ENCODE measurements at places on chromosomes 7 and 10. TPM values are rescaled to one million over a fixed set of nuclear protein-coding genes. Genes with fewer than 3 reads are reported as not detected.

Gene PDE6C
- not detected for total RNA-seq

Gene CLDN3
- 29.7 TPM for total RNA-seq

Gene SLC13A1
- not detected for total RNA-seq

Gene NRBF2
- 14.3 TPM for total RNA-seq

Gene BICC1
- total RNA-seq = 150 TPM

Gene SLC16A12
- total RNA-seq = 1.2 TPM

Data from epithelial cell of proximal tubule (primary cell).